ENCODE measurements at places on chromosomes 5 and 9.

- DNase-seq, result peak; percentile 36
Measured at GRCh38 chr5:178467568-178468195, 122.5 kb downstream of the COL23A1 start.

DNA sequence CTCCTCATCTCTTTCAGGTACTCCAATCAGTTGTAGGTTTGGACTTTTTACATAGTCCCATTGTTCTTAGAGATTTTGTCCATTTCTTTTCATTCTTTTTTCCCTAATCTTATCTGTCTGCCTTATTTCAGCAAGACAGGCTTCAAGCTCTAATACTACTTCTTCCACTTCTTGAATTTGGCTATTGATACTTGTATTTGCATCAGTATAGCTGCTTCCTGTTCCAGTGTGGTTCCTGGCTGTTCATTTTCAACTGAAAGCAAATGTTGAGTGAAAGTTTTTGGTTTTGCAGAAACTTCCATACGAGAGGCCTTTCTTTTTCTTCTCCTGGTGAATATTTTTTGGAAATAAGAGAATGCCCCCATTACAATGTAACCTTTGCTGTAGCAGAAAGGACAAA, 12.0 kb upstream of the IFNA1 start:
- DNase-seq, result no peak

DNA sequence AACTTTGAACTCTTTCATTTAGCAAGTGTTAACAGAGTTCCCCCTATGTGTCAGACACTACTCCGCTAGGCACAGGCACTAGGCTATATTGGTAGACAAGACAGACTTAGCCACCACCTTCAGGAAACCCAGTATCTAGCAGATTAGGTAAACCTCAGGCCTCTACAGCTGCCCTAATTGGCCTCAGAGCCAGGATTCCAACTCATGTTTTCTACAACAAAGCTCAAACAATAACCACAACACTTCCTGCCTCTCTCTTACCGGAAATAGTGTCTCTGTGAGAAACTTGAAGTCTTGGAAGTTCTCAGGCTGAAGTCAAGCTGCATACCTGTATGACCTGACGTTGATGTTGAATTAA, 116.6 kb upstream of the SLC44A1 start:
- peak; percentile 70 for DNase-seq

DNA sequence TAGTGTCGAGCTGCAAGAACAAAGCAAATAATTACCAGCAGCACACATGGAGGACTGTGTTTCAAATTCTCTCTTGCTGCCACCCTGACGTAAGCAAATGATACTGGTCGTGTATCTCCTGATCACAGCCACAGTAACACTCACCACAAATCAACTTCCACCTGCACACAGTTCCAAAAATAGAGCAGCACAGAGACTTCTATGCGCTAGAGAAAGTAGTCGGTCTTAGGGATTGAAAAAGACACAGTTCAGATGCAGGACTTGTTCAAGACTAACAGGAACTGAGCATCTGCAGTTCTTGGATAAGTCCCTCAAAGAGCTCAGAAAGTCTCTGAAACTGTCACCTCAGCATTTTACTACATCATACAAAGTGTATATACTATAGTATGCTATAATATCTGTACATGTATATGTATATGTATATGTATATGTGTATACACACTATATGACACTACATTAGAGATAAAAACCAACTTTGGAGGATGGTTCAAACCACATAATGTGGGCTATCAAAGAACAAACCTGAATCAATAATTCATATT, 279.0 kb downstream of the GLIS3 start:
- DNase-seq, result no peak

DNA sequence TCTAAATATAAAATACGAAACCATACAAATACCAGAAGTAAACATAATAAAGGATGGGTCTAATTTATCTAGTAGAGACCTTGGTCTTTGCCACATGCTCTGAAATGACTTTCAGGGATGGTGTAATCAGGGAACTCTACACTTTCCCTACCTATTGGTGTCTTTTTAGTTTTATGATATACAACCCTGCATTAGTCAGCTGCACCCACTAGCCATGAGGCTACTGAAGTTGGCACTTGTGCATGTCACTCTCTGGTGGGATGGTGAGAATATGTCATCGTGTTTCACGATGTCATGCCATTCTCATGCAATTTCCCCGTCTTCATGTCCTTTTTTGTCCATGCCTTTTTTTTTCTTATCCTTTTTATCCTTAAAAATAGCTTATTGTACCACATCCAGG, 234.9 kb upstream of the ACTBL2 start:
- DNase-seq, result no peak

- no peak for DNase-seq
Measured at GRCh38 chr5:7540736-7541485, 145.0 kb downstream of the ADCY2 start.

Data from choroid plexus epithelial cell (primary cell).